ENCODE measurements at places on chromosomes 7 and 10.

DNA sequence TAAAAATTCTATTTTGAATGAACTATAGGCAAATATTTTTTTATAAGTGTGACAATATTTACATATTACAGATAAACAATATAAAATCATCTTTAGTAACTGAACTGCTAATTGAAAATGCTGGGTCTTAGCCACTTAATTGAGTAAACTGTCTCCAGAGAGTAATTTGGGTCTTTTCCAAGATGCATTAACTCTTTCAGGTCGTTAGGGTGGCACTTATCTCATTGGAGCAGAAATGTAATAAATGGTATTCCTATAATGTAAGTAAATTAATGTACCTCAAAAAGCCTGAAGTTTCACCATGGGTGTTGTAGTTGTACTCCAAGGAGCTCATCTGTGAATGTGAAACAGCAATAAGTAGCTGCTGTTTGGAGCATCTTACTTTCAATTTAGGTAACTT, 208.5 kb downstream of the EXOC4 start:
- no peak for DNase-seq

DNA sequence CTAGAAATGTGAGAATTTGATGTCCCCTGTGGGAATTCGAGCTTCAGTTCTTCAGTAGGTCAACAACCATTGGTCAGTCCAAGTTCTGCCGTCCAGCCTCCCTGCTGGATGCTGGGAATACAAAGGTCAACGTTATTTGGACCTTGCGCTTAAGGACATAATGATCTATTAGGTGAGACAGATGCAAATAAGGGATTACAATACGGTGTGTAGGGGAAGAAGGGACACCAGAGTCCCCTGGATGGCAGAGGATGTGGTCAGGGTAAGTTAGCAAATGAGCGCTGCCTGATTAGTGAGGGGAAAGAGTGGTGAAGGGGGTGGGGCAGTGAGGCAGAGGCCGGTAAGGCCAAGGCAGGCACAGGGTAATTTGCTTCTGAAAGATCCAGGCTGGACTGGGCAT, 16.2 kb downstream of the CCNY start:
- no peak for DNase-seq

GRCh38 chr10:68301790-68302502, 29.9 kb upstream of the HNRNPH3 start:
- peak; percentile 28 for DNase-seq

GRCh38 chr10:110150981-110151380, 56.4 kb upstream of the MXI1 start:
- no peak for DNase-seq

- no peak for DNase-seq
Observed at GRCh38 chr7:130365511-130366441, 14.5 kb upstream of the CPA1 start.

GRCh38 chr7:24337180-24337579, 53.2 kb downstream of the NPY start:
- no peak for DNase-seq

- no peak for DNase-seq
Observed at GRCh38 chr7:157407512-157408257, 70.9 kb downstream of the DNAJB6 start.

DNA sequence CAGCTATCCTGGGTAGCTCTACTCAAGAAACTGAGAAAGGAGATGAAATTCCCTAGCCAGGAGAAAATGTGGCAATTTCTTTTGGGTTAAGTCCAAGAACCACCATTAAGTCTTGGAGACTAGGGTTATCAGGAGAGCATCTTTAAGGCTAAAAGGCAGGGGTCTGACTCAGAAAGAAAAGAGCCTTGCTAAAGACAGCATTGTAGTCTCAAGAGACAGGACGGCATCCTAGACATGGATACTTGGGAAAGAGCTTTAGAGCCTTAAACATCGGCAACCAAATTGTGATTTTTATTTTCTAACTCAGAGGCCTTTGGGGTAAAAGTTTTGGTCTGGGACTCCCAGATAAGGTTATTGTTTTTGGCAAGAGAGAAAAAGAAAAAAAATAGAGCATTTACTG, 83.1 kb downstream of the FAS start:
- DNase-seq: no peak

- DNase-seq: peak; percentile 17
Observed at GRCh38 chr10:127990846-127991542, 84.1 kb downstream of the PTPRE start.

DNA sequence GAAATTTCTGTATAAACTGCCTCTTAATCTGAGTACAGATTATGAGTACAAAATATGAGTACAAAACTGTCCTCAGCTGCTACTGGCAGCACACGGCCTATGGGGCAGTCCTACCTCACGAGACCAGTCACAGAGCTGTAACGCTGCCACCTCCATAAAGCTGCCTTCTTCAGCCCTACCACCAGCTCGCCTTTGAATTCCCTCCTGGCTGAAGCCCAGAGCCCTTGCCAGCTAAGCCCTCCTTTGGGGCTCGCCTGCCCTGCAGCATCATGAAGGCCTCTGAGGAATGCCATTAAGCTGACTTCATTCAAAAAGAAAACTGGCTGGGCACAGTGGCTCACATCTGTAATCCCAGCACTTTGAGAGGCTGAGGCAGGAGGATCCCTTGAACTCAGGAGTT, 180.0 kb upstream of the SH2B2 start:
- no peak for DNase-seq

- DNase-seq: no peak
Observed at GRCh38 chr7:26367219-26367711, 75.6 kb downstream of the SNX10 start.
